ENCODE measurements at places on chromosomes 5 and 9.

DNA sequence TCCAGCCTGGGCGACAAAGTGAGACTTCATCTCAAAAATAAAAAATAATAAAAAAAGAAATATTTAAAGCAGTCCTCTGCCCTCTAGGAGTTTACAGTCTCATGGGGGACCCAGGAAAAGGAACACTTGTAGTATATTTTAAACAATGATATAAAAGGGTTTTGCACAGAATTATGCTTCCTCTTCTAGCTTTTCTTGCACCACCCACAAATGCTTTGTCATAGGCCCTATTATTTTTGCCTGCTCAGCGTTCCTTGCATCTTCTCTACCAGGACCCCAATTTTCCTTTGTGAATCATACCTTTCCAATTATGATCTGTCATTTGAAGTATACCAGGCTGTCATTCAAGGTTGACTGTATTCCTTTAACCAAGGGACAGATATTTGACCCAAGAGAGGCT is 164.8 kb upstream of the CDKN2B start:
- no peak for DNase-seq

DNA sequence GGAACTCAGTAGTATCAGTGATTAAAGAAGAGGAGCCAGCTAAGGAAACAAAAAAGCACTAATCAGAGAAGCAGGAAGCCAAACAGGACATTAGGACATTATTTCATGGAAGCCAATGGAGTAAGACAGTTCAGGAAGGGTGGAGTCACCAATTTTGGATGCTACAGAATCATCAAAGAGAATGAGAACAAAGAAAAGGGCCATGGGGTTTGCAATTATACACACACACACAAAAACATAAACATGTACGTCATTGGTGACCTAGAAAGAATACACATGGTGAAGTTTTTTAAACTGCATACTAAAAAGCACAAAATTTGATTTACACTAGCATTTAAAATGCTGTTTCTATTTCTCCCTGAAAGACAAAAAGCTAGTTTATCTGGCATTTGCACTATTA is 96.8 kb upstream of the MRPS30 start:
- no peak for DNase-seq

DNA sequence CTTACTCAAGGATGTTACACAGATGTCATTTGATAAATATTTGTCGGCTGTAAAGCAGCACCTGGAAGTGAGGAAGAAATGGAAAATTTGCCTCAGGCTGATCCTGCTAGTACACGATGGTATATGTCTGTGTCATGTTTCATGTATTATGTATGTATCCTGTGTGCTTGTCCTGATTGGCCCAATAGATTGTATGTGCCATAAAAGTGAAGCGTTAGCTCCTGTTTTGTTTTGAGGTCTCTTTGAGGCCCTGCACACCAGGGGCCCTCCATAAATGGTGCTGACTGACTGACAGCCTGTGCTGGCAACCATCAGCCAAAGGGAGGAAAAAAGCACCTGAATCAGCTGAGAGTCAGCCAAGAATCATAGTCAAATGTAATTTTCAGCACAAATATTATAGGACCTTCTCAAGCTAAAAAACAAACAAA is 11.8 kb upstream of the LNPEP start:
- no peak for DNase-seq

GRCh38 chr9:7536310-7536939 is 263.2 kb downstream of the DMAC1 start:
- DNase-seq: no peak

- no peak for DNase-seq
Measured at GRCh38 chr5:86918246-86918645, 300.5 kb downstream of the COX7C start.

All from stimulated activated CD4-positive, alpha-beta T cell treated with anti-CD3 and anti-CD28 coated beads, TNF-alpha, amount 100 ng/mL, for 1 hour (primary cell).